ENCODE measurements at places on chromosomes 4 and X.

GRCh38 chr4:183430317-183430993 is 14.0 kb upstream of the CDKN2AIP start:
- no peak for DNase-seq

- DNase-seq = no peak
These were observed 1157.3 kb upstream of the AGA start for GRCh38 chr4:178599521-178599920.

DNA sequence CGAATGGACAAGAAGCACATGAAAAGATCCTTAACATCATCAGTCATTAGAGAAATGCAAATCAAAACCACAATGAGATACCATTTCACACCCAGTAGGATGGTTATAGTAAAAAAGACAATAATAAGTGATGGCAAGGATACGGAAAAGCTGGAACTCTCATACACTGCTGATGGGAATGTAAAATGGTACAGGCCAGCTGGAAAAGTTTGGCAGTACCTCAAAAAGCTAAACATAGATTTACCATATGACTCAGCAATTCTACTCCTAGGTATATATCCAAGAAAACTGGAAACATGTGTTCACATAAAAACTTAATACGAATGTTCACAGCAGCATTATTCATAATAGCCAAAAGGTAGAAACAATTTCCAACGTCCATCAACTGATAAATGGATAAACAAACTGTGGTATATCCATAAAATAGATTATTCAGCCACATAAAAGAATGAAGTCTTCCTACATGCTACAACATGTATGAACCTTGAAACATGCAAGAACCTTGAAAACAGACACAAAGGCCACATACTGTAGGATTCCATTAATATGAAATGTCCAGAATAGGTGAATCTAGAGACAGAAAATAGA is 11.9 kb downstream of the RPS6KA3 start:
- DNase-seq = no peak

GRCh38 chrX:136674270-136674985 is 26.5 kb downstream of the CD40LG start:
- DNase-seq = no peak

DNA sequence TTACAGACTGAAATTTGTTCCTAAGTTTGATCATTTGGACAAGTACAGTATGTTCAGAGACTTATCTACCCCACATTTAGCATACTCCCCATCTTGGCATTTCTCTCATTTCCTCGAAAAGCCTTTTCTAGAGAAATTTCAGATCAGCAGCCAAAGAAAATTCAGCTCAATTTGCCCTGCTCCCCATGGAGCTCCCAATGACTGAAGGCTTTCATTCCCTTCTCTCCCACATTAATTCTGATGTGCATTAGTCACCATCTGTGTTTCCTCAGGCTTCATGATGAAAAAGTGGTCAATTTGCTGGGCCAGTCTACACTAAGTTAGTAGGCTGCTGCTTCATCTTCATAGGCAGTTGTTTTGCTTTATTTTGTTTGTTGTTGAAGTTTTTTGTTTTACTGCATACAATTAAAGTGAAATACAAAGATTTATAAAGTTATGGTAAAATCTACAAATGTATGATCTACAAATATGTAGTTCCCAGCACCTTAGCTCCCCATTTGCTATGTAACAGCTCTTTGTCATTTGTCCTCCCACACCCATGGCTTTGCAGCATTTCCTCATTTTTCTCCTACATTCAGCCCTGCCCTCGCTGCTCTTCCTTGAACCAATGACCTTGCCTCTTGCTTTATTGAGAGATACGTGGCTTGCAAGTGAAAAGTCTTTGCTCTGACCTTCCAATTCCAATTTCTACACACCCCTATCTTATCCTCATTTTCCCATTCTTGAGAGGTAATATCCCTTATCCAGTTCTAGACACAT is 193.9 kb downstream of the ANAPC10 start:
- no peak for DNase-seq

GRCh38 chr4:38386005-38386551 is 277.9 kb upstream of the KLF3 start:
- DNase-seq = no peak

- DNase-seq = no peak
These were observed 55.8 kb downstream of the FGF16 start for GRCh38 chrX:77502951-77503525.

DNA sequence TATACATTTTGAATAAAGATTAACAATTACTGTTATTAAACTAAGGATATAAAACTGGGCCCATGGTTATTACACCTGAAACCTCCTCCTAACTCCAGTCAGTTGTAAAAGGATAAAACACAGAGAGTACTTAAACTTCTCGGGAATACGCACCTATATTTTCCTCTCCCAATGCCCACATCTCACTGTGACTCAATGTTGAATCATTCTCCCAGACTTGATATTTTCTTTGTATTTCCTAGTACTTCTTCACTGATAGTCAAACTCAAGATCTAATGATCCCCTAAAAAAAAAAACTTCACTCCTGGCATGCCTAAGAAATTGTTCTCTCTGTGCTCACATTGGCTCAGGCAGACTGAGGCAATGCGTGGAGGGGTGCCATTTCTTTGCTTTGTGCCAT is 212.5 kb upstream of the DKK2 start:
- DNase-seq = no peak

DNA sequence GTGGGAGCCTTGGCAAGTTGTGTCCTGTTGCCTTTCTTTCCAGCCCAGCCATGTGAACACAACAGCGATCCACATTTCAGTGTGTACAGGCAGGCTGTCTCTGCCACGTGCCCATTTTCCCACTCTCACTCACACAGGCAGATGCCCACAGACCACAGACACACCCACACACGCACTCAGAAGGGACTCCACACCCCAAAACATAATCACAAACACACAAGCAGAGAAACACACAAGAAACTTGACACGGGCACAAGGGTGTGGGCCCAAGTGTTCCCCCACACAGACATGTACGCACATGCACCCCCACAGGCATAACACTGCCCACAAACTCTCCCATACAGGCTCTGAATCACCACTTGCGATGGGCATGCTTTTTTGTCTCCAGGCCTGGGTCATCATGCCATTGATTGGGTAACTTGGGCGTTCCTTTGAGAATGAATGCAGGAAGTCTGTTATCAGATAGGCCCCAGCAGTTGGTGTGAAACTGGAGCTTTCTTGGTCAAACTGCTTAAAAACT is 84.3 kb downstream of the NBDY start:
- no peak for DNase-seq

- no peak for DNase-seq
These were observed 7.5 kb downstream of the MSX1 start for GRCh38 chr4:4866866-4867374.
